ENCODE measurements at places on chromosomes 3 and 15. TPM values are rescaled to one million over a fixed set of nuclear protein-coding genes. Genes with fewer than 3 reads are reported as not detected.

DNA sequence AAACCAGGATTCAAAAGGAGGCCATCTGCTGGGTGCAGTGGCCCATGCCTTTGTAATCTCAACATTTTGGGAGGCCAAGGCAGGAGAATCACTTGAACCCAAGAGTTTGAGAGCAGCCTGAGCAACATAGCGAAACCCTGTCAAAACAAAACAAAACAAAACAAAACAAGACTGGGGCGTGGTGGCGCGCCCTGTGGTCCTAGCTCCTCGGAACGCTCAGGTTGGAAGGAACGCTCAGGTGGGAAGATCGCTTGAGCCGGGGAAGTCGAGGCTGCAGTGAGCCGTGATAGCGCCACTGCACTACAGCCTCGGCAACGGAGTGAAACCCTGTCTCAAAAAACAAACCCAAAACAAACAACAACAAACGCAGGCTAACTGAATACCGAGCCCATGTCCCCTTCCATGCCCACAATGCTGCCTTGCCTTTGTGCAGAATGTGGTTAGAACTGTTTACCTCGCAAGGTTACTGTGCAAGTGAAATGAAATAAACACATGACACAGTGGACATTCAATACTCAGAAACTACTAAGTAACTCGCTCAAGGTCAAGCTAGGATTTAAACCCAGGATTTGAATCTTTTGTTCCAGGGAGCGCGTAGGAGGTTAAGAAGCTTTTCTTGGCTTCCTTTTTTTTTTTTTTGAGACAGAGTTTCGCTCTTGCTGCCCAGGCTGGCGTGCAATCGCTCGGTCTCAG, 766 bp upstream of the EMC4 start:
- peak overlapping the region; percentile 96 for H3K27ac ChIP-seq
- DNase-seq = no peak
- no peaks in the 10 kb centered on the region for H3K27me3 ChIP-seq
- H3K36me3 ChIP-seq = peaks cover 15% of the 10 kb centered on the region
- H3K4me1 ChIP-seq = peaks cover 29% of the 10 kb centered on the region
- peak overlapping the region; percentile 97 for H3K4me3 ChIP-seq

The IMPG2 gene
- 0.23 TPM for total RNA-seq

DNA sequence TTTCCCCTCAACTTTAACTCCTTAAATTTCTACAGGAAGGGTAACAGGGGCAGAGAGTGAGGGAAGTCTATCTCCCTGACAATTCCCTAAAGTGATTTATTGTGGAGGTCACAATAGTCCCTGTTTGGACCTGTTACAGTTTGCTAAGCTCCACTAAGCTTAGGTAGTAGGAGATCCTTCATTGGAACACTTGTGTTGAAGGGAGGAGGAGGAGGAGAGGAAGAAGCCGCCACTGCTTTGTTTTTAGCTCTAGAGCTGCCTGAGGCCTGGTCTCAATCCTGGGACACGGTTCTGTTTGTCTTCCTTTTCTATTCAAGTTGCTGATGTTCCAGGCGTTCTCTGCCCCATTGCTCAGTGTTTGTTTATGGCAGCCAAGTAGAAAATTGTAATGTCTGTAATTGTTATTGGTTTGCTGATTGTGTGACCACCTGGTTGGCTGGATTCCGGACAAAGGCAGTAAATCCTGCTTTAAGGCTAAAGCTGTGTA, 48.4 kb downstream of the HES1 start:
- DNase-seq = no peak
- H3K27ac ChIP-seq = no peak overlapping the region
- peaks cover 19% of the 10 kb centered on the region for H3K27me3 ChIP-seq
- no peak overlapping the region for H3K4me3 ChIP-seq
- peaks cover 6% of the 10 kb centered on the region for H3K4me1 ChIP-seq
- H3K36me3 ChIP-seq = no peaks in the 10 kb centered on the region

GRCh38 chr15:61327019-61327631, 98.0 kb upstream of the RORA start:
- H3K27me3 ChIP-seq = peaks cover 6% of the 10 kb centered on the region
- H3K4me1 ChIP-seq = no peaks in the 10 kb centered on the region

DNA sequence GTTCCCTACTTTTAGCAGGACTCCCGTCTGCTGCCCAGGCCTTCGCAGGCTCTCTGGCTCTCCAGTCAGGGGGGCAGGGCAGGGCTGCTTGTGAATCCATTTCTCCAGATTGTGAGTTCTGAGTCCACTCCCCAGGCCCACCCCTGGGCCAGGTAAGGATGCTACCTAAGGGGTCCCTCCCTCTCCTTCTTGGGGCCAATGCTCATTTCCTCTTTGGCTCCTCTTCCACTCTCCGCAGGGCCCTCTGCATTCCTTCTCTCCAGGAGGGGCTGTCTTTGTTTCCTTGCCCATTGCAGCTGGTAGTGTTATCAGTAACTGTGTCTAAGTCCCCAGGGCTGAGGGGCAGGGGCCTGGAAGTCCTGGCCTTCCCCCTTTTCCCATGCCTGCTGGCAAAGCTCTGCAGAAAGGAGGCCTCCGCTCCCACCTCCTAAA, 13.0 kb upstream of the CACNA2D2 start:
- H3K36me3 ChIP-seq = no peaks in the 10 kb centered on the region
- peaks cover 16% of the 10 kb centered on the region for H3K27me3 ChIP-seq
- H3K27ac ChIP-seq = no peak overlapping the region
- no peak for DNase-seq
- H3K4me3 ChIP-seq = no peak overlapping the region

GRCh38 chr3:72818905-72819304, 29.3 kb downstream of the SHQ1 start:
- H3K4me3 ChIP-seq = no peak overlapping the region
- H3K4me1 ChIP-seq = peaks cover 11% of the 10 kb centered on the region
- peaks cover 12% of the 10 kb centered on the region for H3K36me3 ChIP-seq
- H3K27me3 ChIP-seq = no peaks in the 10 kb centered on the region
- no peak overlapping the region for H3K27ac ChIP-seq

The CLDN18 gene
- not detected for total RNA-seq

DNA sequence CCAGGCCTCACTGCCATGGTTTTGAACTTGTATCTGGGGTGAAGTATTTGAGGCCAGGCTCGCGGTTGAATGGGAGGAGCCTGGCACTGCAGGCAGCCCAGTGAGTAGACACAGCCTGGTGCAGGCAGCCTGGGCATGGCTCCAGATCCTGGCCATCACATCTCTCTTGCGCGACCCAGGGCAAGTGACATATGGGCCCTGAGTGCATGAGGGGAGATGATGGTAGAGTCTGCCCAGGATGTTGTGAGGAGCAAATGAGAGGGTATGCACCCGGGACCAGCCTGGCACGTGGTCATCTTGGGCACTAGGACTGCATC, 103.5 kb downstream of the TBC1D2B start:
- no peak for DNase-seq
- H3K4me1 ChIP-seq = no peaks in the 10 kb centered on the region

The SAMD7 gene
- not detected for total RNA-seq

The CLRN1 gene
- total RNA-seq = not detected

The FOXB1 gene
- 1.2 TPM for total RNA-seq

DNA sequence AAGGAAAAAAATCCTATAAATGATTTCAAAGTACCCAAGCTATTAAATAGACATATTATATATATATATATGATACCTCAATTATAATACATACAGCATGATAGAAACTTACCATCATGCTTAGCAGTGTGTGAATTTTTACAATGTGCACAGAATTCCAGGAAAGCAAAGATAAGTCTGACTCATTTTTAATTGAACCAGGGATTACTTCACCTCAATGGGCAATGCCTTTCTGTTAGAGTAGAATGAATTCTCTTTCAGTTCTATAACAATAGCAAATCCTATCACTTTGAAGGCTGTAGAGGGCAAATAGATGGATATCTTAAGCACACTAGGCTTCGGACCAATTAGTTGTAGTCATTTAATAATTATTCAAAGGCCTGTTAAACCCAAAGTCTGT, 54.8 kb upstream of the P3H2 start:
- H3K4me1 ChIP-seq = peaks cover 4% of the 10 kb centered on the region
- peaks cover 9% of the 10 kb centered on the region for H3K27me3 ChIP-seq
- no peak overlapping the region for H3K27ac ChIP-seq
- H3K36me3 ChIP-seq = no peaks in the 10 kb centered on the region
- no peak overlapping the region for H3K4me3 ChIP-seq

The SENP7 gene
- total RNA-seq = 23.2 TPM

- H3K36me3 ChIP-seq = no peaks in the 10 kb centered on the region
- DNase-seq = peak; percentile 34
- peaks cover 38% of the 10 kb centered on the region for H3K27me3 ChIP-seq
- H3K27ac ChIP-seq = no peak overlapping the region
- H3K4me3 ChIP-seq = no peak overlapping the region
Measured at GRCh38 chr3:10560060-10560861, 54.9 kb upstream of the ATP2B2 start.

The PATL2 gene
- total RNA-seq = 17.2 TPM

DNA sequence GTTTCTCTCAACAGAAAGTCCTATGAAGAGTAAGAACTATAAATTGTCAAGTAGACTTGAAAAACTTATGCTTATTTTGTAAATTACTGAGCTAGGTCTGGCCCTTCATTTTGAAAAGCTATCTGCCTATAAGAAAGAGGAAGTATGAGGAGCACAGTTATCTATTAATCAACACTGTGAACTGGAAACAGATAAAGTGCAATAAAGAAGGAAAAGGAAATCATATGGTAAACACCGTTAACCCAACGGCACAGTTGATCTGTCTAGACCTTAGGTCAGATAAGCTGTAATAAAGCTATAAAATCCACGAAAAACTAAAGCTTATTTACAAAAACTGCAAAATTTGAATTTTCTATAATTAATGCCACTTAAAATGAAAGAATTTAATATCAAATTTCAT, 242.5 kb downstream of the ZBTB20 start:
- no peak for DNase-seq
- H3K27ac ChIP-seq = no peak overlapping the region
- H3K36me3 ChIP-seq = peaks cover 1% of the 10 kb centered on the region

- no peak overlapping the region for H3K4me3 ChIP-seq
- H3K36me3 ChIP-seq = no peaks in the 10 kb centered on the region
- H3K4me1 ChIP-seq = peaks cover 21% of the 10 kb centered on the region
Measured at GRCh38 chr3:71579935-71580406, 3.6 kb downstream of the FOXP1 start.

GRCh38 chr15:57079931-57080620, 161.6 kb downstream of the TCF12 start:
- H3K4me3 ChIP-seq = no peak overlapping the region
- H3K27ac ChIP-seq = no peak overlapping the region
- no peak for DNase-seq
- H3K27me3 ChIP-seq = no peaks in the 10 kb centered on the region
- peaks cover 2% of the 10 kb centered on the region for H3K36me3 ChIP-seq
- H3K4me1 ChIP-seq = peaks cover 12% of the 10 kb centered on the region

DNA sequence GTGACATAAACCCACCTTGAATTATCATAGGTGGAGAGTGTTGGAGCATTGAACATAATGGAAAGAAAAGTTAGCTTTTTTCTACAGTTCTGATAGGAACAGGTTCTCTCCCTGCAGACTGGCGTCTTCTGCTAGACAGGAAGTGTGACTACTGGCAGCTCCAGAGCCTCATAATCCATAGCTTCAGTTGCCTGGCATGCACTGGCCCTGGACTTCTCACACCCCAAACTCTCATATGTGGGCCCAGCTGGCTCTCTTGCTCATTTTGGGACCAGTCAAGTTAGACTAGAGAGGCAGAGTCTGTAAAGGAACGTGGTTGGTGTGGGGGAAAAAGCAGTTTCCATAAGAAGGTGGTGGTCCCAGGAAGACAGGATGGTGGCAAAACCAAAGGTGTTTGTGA, 180.1 kb downstream of the VGLL4 start:
- no peaks in the 10 kb centered on the region for H3K4me1 ChIP-seq
- DNase-seq = no peak
- no peak overlapping the region for H3K27ac ChIP-seq
- no peak overlapping the region for H3K4me3 ChIP-seq

- no peak overlapping the region for H3K27ac ChIP-seq
- no peaks in the 10 kb centered on the region for H3K27me3 ChIP-seq
- no peak overlapping the region for H3K4me3 ChIP-seq
- peaks cover 19% of the 10 kb centered on the region for H3K4me1 ChIP-seq
- no peak for DNase-seq
Measured at GRCh38 chr15:42733027-42733426, 3.9 kb downstream of the CDAN1 start.

GRCh38 chr15:31332681-31333071, 6.0 kb downstream of the KLF13 start:
- H3K4me3 ChIP-seq = no peak overlapping the region
- DNase-seq = no peak
- peak overlapping the region; percentile 91 for H3K27ac ChIP-seq
- H3K27me3 ChIP-seq = no peaks in the 10 kb centered on the region
- peaks cover 28% of the 10 kb centered on the region for H3K36me3 ChIP-seq

The GOLGA6L4 gene
- total RNA-seq = 3.6 TPM

The KNG1 gene
- not detected for total RNA-seq

DNA sequence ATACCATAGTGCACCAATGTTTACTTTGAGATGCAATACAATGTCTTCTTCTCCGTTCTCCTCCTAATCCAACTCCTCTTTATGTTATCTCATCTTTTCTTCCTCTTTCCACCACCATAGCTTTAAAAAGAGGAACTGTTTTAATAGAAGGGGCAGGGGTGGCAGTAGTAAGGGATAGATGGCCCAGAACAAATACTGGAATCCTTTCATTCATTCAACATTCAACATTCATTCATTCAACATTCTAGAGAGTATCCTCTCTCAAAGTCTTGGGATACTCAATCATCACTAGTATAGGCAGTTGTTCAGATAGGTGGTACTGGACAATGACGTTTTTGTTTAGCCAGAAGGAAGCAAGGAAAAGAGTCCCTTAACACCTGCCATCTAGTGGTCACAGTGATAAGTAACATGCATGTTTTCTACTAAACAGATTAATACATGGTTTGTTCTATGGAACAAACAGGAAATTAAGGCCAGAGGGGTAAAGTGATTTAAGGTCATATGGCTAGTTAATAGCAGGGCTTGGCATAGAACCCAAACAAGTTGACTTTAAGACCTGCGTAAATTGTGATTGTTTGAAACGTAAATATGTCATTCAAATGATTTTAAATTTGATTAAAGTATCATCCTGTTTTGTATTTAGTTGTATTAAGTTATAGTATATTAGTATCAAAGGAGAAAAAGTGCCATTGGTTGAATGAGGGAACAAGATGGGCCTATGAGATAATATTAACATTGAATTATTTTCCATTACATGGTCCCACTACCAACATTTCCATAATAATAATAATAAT, 26.9 kb upstream of the EHHADH start:
- peaks cover 12% of the 10 kb centered on the region for H3K27me3 ChIP-seq
- no peak overlapping the region for H3K4me3 ChIP-seq
- H3K36me3 ChIP-seq = peaks cover 1% of the 10 kb centered on the region
- no peak overlapping the region for H3K27ac ChIP-seq
- no peak for DNase-seq

GRCh38 chr3:16426665-16427064, 86.8 kb downstream of the RFTN1 start:
- H3K36me3 ChIP-seq = peaks cover 45% of the 10 kb centered on the region
- H3K27me3 ChIP-seq = no peaks in the 10 kb centered on the region
- DNase-seq = no peak
- no peak overlapping the region for H3K4me3 ChIP-seq

All from activated CD8-positive, alpha-beta memory T cell treated with anti-CD3 and anti-CD28 coated beads, Interleukin-2, amount 10 ng/mL, durations not matched to agents 7 days and 5 days (primary cell).